B cell (primary cell): ENCODE measurements at places on chromosomes 2 and 18. TPM values are rescaled to one million over a fixed set of nuclear protein-coding genes. Genes with fewer than 3 reads are reported as not detected.

Gene YES1
- polyA plus RNA-seq = 0.07 TPM in 1 of 2 replicates, not detected in the other

Gene SH3BP4
- 0.72 and 1.00 TPM in 2 replicates for polyA plus RNA-seq

Gene LIMS2
- polyA plus RNA-seq = 15.4 and 32.2 TPM in 2 replicates

Gene SPR
- polyA plus RNA-seq = not detected in 2 replicates

Gene TCF4
- polyA plus RNA-seq = 68.5 and 96.5 TPM in 2 replicates

Gene REG1B
- polyA plus RNA-seq = not detected in 2 replicates

Gene KIF5C
- 1.9 and 3.3 TPM in 2 replicates for polyA plus RNA-seq

Gene AMER3
- not detected in 2 replicates for polyA plus RNA-seq

Gene MYO7B
- 3.6 and 68.2 TPM in 2 replicates for polyA plus RNA-seq

Gene MC5R
- not detected in 2 replicates for polyA plus RNA-seq

Gene AKAIN1
- polyA plus RNA-seq = not detected in 2 replicates

Gene ABCB11
- not detected in 2 replicates for polyA plus RNA-seq

Gene CHN1
- 0.79 and 1.0 TPM in 2 replicates for polyA plus RNA-seq

Gene PLGLB1
- polyA plus RNA-seq = 1.7 and 2.7 TPM in 2 replicates

Gene HOXD13
- polyA plus RNA-seq = not detected in 2 replicates

Gene PRSS56
- polyA plus RNA-seq = not detected in 2 replicates

Gene C2orf66
- not detected in 2 replicates for polyA plus RNA-seq

Gene FTCDNL1
- 0.55 and 1.7 TPM in 2 replicates for polyA plus RNA-seq

Gene FAM117B
- polyA plus RNA-seq = 11.5 and 14.1 TPM in 2 replicates

Gene TUBA3D
- not detected in 2 replicates for polyA plus RNA-seq

Gene STPG4
- 0.20 and 0.31 TPM in 2 replicates for polyA plus RNA-seq

Gene MAP3K19
- polyA plus RNA-seq = 0.46 TPM in 1 of 2 replicates, not detected in the other

Gene C2orf72
- not detected in 2 replicates for polyA plus RNA-seq

Gene SUCLG1
- 14.8 and 16.1 TPM in 2 replicates for polyA plus RNA-seq

Gene PPP1R1C
- polyA plus RNA-seq = not detected in 2 replicates

Gene ALKAL2
- polyA plus RNA-seq = 0.79 and 2.3 TPM in 2 replicates

Gene TMEM200C
- polyA plus RNA-seq = not detected in 2 replicates

Gene ALPP
- polyA plus RNA-seq = 0.25 TPM in 1 of 2 replicates, not detected in the other

Gene APOB
- not detected in 2 replicates for polyA plus RNA-seq

Gene EVX2
- not detected in 2 replicates for polyA plus RNA-seq

Gene PFN4
- polyA plus RNA-seq = 0.13 and 0.39 TPM in 2 replicates

Gene OSBPL6
- 0.06 TPM in 1 of 2 replicates, not detected in the other for polyA plus RNA-seq

Gene CRYGD
- not detected in 2 replicates for polyA plus RNA-seq

Gene SPATA3
- polyA plus RNA-seq = not detected in 2 replicates

Gene VWA3B
- not detected in 2 replicates for polyA plus RNA-seq

Gene DNAH6
- 0.01 and 0.30 TPM in 2 replicates for polyA plus RNA-seq
